ENCODE measurements at places on chromosomes 5 and 9.

- DNase-seq: no peak
Measured at GRCh38 chr5:84130006-84130580, 254.6 kb downstream of the EDIL3 start.

DNA sequence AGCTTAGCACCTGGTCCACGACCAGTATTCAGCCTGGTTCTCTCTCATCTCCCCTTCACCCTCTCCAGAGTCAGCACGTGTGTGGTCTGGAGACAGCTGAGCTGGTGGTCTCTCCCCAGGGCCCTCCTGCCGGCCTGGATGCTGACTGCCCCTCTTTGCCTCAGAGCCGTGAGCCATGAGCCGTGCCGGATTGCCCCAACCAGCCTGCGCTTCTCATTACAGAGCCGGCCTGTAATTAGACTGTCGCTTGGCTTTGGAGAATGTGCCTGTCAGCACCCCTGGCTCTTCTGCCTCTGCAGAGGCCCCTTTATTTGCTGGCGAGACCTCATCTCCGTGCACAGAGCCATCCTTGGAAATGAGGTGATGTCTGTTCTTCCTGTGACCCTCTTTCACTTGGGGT is 118.7 kb upstream of the BOD1 start:
- DNase-seq: no peak

GRCh38 chr9:132597073-132597775 is 14.8 kb downstream of the BARHL1 start:
- DNase-seq: no peak

- DNase-seq: peak; percentile 30
Measured at GRCh38 chr5:62284946-62285891, 20.8 kb upstream of the KIF2A start.

DNA sequence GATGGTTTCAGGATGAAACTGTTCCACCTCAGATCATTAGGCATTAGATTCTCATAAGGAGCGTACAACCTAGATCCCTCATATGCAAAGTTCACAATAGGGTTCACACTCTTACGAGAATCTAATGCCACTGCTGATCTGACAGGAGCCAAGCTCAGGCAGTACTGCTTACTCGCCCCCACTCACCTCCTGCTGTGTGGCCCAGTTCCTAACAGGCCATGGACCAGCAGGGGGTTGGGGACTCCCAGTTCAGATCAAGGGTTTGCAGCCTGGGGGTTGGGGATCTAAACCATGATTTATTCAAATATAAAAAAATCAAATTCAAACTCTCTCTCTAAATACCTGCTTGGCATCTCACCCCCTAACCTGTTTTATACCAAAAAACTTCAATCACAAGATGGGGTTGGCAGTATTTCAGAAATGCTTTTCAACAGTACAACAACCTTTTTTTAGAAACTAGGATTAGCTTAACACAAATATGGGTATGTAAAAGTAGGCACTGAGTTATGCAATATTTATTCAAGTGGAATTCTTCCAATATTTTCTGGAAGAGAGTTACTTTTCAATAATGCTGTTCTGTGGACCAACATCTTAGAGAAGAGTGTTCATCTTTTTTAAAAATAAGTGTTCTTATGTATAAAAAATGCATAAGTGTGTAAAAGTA is 30.1 kb upstream of the SLC12A2 start:
- no peak for DNase-seq

GRCh38 chr9:216866-217265 is 2.2 kb downstream of the DOCK8 start:
- DNase-seq: no peak

GRCh38 chr5:83418356-83419321 is 52.9 kb upstream of the VCAN start:
- no peak for DNase-seq

DNA sequence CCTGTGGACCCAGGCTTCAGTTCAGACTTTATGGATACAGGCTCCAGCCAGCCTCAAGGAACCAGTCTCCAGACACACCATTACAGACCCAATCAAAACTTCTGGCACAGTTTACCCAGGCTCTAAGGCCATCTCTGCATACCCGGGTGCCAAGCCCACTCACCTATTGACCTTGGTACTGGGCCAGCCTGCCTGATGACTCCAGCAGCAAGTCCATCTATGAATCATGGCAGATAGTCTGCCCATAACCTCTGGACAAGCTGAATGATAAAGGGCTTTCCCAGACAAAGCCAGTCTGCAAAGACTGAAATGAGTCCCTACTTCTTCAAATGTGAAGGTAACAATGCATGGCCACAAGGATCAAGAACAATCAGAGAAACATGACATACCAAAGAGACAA is 1327.1 kb upstream of the C9orf72 start:
- DNase-seq: no peak

- DNase-seq: no peak
Measured at GRCh38 chr9:101912698-101913097, 174.3 kb upstream of the GRIN3A start.

- no peak for DNase-seq
Measured at GRCh38 chr5:181205761-181206649, 1.0 kb upstream of the TRIM7 start.

- no peak for DNase-seq
Measured at GRCh38 chr9:135308821-135309762, 170.5 kb upstream of the PPP1R26 start.

- no peak for DNase-seq
Measured at GRCh38 chr5:5623397-5623796, 200.9 kb downstream of the ICE1 start.

DNA sequence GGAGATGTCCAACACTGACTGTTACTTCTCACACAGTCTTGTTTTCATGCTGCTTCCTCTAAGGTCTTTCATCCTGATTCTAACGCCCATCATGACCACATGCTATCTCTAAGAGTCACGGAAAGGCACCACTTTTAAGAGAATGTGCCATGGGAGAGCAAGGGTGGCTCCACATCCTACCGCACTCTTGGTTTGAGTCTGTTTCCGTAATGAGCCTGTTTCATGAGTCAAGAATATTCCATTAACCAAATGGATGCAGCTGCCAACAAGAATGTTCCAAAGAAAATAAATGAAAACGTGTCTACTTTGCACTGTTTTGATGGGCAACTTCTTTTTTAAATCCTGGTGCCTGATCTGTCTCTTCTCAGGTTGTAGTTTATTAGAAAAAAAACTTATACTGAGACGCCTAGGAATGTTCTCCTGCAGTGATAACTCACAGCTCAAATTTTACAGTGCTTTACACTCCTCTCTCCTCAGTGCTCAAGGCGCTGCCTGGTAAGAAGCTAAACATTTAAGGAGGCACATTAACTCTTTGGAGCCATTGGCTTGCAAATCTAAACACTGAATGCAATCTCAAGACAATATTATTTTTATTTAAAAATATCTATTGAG is 124.3 kb downstream of the FGF1 start:
- DNase-seq: no peak

GRCh38 chr5:137072361-137073115 is 426.6 kb downstream of the SPOCK1 start:
- DNase-seq: no peak

- no peak for DNase-seq
Measured at GRCh38 chr9:103474156-103474555, 479.0 kb downstream of the CYLC2 start.

GRCh38 chr5:157460921-157461792 is 1.1 kb downstream of the NIPAL4 start:
- DNase-seq: no peak

GRCh38 chr9:21121595-21122251 is 19.9 kb downstream of the IFNW1 start:
- no peak for DNase-seq

DNA sequence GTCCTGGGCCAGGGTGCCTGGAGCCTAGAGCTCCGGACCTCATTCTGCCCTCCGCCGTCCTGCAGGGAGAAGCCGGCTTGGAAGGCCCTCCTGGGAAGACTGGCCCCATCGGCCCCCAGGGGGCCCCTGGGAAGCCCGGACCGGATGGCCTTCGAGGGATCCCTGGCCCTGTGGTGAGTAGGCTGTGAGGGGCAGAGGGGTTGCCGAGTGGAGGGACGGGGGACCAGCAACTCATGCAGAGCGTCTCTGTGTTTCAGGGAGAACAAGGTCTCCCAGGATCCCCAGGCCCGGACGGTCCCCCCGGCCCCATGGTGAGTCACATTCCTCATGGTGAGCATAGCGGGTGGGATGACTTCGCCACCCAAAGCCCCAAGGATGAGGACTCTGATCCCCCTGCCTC is 62.0 kb upstream of the FCN2 start:
- DNase-seq: no peak

DNA sequence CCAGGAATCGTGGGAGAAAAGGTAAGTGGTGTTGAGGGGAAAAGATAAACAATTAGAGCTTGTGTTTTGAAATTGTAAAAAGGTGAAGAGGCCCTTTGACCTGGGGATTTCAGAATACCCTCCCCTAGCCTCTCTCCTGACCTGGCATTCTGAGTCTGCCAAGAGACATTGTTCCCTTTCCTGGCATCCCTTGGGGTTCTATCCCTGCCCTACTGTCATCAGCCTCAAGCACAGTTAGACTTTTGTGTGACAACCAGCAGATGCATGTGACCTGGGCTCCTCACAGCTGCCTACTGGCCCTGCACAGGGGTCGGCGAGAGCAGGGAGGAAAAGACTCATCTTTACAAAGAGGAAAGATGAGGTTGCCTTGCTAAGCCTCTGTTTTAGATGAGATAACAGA is 72.2 kb upstream of the ORM1 start:
- no peak for DNase-seq

- DNase-seq: no peak
Measured at GRCh38 chr9:135703726-135704125, 1.7 kb downstream of the KCNT1 start.

DNA sequence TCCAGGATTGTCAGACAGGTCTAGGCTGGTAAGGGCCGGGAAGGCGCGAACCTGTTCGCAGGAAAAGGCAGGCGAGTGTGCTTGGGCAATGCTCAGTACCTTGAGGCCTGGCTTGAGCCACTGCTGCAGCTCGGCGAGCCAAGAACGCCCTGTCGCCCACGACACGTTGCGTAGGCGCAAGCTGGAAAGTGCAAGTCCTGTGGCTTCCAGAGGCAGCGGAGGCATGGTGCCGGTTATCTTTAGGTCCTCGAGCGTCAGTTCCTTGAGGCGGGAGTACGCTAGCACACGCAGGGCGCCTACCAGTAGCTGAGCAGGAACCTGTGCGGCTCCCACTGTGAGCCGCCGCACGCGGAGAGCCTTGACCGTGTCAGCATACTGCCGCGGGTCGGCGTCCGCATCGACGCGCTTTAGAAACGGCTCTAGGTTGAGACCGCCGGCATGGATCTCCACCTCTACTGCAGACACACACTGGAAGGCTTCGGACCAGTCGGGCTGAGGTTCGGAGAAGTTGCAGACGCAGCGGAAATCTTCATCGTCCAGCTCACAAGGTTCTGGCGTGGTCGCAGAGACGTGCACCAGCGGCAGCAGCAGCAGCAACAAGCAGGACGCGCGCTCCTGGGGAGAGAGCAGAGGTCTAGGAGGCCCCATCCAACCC is 482 bp downstream of the CD14 start:
- no peak for DNase-seq

- DNase-seq: peak; percentile 69
Measured at GRCh38 chr5:134555890-134556311, 30.4 kb downstream of the JADE2 start.

GRCh38 chr9:98794802-98795201 is 1.6 kb downstream of the ANKS6 start:
- no peak for DNase-seq

DNA sequence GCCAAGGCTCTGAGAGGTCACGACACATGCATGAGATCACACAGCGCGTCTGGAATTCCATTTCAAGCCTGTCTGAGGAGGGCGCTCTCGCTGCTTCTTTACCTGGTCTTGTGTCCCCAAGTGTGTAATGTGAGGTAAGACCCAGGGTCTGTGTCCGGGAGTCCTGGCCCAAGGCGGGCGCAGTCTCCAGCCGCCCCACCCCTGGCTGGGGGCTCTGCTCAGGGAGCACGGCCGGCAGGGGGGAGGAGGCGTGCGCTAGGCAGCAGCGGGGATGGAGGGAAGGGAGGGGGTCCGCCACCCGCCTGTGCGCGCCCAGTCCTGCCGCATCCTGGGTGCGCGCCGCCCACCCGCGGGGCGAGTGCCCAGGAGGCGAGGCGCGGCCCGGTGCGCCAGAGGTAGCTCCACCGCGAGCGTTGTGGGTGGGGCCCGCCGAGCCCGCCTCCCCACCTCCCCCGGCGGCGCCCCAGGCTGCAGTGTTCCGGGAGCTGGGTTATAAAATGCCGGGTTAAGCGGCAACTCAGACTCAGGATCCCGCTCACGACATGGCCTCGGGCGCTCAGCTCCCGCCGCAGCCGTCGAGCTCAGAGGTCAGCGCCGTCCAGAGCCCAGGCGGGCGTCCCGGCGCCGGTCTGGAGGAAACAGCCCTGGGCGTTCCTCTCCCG is at the start of gene CCNI2:
Gene CCNI2, plus strand, starts transcription at position 473 of the 662 bp plus-strand sequence. Its CDS starts 70 bp downstream, at position 543.
- peak; percentile 36 for DNase-seq

- no peak for DNase-seq
Measured at GRCh38 chr5:171927345-171927941, 79.0 kb downstream of the FBXW11 start.

DNA sequence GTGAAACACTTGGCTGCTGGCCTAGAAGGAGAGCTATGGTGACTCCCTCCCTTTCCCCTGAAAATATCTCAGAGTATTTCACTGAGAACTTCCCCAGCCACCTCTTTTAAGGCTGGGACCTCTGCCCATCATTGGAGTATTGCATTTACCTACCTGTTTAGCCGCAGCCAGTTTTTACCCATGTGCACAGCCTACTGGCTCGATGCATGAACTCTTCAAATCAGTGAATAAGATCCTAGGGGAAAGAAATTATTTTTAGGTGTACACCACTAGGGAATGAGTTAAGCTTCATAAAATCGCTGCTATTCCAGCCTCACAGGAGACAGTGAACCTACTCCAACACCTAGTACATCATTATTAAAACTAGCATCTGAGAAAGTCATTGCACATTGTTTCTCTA is 16.8 kb upstream of the FAM174A start:
- no peak for DNase-seq

GRCh38 chr9:129334105-129334935 is 156.3 kb upstream of the IER5L start:
- no peak for DNase-seq

DNA sequence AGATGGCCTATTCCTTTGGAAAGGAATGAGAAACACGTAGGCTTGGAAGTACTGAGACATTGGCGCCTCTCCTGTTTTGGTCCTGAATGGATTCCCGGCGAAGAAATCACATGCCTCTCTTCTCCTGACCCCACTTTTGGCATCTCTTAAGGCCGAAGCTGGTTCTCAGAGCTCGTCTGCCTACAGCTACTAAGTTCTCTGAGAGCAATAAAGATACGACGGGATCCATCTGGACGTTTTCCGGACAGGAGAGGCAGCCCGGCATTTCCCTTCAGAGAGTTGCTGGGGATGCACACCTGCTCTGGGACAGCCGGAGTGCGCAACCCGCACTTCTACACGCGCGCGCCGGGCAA is 336.8 kb upstream of the PUM3 start:
- no peak for DNase-seq

Measured in activated CD4-positive, CD25-positive, alpha-beta regulatory T cell treated with anti-CD3 and anti-CD28 coated beads, Interleukin-2, amount 50 U/mL, for 16 hours (primary cell).